ENCODE measurements at places on chromosomes 1 and 21.

GRCh38 chr1:121458291-121459048, 273.7 kb downstream of the SRGAP2C start:
- DNase-seq: no peak

DNA sequence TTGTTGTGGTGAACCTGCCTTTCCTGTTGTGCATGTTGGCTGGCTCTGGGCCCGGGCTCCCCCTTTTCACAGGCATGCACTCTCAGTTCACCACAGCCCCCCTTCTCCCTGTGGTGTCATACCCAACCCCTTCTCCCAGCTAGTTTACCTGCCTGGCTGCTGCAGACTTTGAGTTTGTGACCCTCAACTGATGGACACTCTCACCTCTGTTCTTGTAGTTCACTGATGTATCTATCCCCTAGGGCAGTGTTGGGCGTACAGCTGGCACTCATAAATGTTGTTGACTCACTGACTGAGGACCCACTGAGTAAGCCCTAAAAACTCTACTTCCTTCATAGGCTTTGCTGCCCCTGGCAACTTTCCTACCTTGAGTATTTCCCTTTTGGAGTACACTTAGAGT, 54.9 kb downstream of the WDR64 start:
- no peak for DNase-seq

- DNase-seq: no peak
Measured at GRCh38 chr1:26413031-26413430, 2.4 kb downstream of the LIN28A start.

DNA sequence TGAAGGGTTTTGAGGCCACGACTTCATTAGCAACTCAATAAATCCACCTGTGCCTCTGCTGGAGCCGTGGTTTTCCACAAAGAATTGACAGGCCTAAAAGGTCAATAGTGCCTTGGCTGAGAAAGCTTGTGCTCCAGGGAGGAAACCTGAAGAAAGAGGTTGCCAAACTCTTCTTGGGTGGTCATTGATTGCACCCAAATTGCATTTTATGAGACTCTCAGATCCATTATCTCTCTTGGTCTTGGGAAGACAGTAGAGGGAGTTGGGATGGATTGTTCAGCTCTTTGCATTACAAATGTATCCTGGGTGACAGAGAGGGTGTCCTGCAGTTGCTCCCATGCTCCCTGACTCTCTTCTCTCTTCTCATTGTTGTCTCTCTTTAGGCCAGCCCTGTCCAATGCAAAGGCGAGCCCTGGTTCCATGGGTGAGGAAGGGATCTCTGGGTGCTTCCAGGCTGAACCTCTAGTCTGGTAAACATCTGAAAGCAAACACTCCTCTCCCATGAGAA, 46.1 kb upstream of the HTR1D start:
- DNase-seq: no peak
